ENCODE measurements at places on chromosomes 4 and X.
A peak's percentile ranks its signal among the peaks of the same experiment; 100 is the strongest.

- DNase-seq: no peak
Measured at GRCh38 chrX:22234380-22234779, 38.3 kb upstream of the CBLL2 start.

DNA sequence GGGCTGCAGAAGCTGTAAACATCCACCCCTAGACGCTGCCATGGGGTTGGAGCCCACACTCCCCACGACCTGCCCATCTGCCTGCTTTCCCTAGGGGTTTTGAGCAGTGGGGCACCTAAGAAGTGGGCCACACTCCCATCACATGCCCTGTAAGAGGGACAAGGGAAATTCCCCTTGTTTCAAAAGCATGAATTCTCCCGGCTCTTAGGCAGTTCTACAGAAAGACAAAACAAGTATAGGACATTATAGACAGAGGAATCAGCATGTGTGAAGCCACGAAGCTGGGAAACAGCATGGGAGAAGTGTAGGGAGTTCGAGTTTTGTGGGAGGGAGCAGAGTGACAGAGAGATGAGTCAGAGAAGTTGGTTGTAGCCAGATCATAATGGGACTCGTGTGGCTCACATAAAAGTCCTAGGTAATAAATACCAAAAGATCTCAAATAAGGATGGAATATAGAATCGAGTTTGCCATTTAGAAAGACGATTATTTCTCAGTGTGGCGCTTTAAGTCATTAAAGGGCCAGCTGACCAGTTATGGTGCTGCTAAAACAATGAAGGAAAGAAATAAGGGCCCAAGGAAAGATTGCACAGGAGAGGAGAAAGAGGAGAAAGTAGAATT is 23.9 kb downstream of the APOO start:
- peak; percentile 90 for DNase-seq

GRCh38 chrX:56728752-56729151 is 291 bp upstream of the NBDY start:
- DNase-seq: peak; percentile 1

DNA sequence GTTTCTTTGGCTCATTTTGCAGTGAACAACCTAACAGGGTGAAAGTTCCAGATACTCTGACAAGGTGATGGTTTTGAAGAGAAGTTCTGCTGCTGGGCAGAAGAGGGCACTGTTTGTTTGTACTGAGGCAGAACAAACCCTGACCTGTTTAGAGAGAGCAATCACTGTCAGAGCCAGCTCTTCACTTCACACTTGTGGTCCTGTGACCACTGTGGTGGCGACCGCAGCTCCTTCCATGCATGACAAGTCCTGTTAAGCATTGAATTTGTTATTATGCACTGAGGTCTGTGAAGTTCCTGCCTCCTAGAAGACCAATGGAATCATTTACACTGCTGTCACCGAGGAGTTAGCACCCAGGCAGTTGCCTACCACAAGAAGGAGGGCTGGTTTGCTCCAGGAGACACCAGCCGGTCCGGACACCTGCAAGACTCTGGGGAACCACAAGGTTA is 86.6 kb downstream of the ZNF330 start:
- peak; percentile 79 for DNase-seq

DNA sequence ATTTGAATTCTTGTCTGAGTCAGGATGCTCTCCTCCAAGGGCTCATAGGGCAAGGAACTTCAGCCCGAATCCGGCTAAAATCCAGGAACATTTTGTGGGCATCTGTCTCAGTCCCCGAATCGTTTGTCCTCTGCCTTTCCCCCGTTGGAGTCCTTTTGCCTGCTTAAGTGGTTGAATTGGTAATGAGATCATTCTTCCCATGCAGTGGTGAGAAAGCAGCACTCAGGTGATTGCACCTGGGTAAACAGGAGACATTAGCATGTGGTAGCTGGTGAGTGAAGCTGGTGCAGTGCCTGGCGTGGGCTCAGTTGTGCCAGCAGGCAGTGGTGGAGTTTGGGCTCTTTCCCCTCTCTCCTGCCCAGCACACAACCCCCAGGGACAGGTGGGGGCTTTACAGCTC is 61.9 kb upstream of the MTM1 start:
- no peak for DNase-seq

DNA sequence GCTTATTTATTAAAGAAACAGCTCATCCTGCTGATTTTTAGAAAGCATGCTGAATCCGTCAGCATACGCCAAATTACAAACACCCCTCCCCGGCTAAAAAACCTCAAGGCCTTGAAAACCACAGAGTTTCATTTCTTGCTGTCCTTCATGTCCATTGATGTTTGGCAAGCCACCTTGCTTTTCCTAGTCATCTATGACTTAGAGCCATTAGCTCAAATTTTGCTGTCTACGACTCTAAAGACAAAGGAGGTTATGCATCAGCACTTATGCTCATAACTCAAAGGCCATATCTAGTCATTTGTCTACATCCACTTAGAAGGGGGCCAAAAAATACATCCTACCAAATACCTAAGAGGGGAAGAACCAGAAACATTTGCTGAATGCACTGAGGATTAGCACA is 925.1 kb downstream of the PCDH7 start:
- no peak for DNase-seq

GRCh38 chr4:25875281-25875745 is 12.5 kb upstream of the SEL1L3 start:
- DNase-seq: no peak

DNA sequence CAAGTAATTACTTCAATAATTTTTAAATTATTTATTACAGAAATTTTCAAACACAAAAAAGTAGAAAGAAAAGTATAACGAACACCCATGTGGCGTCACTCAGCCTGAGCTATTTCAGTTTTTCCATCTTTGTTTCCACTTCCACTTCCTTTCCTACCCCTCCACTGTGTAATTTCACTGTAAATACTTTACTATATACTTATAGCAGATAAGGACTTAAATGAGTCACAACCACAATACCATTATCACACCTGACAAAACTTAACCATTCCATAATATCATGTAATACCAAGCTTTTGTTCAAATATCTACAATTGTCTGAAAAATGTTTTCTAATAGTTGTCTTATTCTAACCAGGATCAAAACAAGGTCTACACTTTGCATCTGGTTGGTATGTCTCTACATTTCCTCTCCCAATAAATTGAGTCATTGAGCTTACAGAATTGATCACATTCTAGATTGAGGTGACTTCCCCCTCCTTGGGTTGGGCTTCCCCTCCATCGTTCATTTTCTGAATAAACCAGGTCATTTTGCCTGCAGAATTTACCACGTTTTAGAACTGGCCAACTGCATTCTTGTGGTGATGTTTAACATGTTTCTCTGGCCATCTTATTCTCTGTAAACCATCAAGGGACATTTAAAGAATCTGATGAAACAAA is 48.7 kb downstream of the ATP10D start:
- DNase-seq: no peak

GRCh38 chr4:99863804-99864203 is 30.4 kb downstream of the LAMTOR3 start:
- DNase-seq: no peak

- no peak for DNase-seq
Measured at GRCh38 chrX:101078716-101079598, at the start of gene TMEM35A. TMEM35A (plus strand) TSS chrX:101078879; CDS start chrX:101079003, 124 bp downstream.

DNA sequence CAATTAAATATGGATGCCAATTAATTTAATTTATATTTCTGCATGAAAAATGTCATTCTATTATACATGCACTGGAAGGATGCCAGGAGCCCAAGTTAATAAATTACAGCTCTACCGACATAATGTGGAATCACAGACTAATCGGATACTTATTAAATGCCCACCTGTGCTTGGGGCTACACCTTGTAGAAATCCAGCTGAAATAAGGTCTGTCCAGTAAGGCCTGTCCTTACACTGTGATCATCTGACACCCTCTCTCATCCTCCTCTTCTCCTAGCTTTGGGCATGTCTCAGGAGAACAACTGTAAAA is 6.0 kb upstream of the SHISA3 start:
- DNase-seq: no peak

- DNase-seq: no peak
Measured at GRCh38 chrX:99415470-99415869, 994.6 kb downstream of the PCDH19 start.

GRCh38 chrX:120365968-120366367 is 4.1 kb downstream of the ATP1B4 start:
- no peak for DNase-seq

- no peak for DNase-seq
Measured at GRCh38 chrX:9090766-9091165, 56.8 kb upstream of the FAM9B start.

DNA sequence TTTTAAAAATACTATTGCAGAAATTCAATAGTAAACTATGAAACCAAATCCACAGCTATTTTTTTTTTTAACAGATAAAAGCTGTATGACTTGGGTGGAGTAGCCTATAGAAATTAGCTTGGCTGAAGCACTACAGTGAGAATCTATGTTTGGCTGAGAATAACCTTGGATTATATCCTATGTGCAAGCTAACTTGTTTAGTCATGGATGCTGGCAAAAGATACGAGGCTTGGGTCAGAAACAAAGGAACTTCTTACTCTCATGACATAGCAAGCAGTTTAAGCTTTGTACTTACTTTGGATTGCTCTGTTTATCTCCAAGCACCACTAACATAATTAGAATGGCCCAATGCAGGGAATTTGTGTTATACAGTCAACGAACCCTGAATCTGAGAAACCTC is 119.2 kb upstream of the GRID2 start:
- DNase-seq: no peak

DNA sequence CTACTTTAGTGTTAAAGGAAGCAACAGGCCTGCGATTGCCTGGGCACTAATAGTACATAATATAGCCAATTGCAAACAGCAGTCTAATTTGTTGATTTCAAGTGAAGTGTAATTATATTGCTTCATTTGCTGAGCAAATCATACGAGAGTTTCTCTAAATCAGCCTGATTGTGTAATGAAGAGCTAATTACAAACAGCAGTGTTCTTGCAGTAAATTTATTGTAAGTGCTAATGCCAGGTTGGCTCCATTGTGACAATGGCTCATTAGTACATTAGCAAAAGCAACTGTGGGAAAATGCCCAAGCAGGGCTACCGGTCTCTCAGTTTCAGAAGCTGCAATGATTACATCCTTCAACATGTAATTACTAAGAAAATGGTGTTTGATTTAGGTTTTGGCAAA is 591.5 kb downstream of the GALNTL6 start:
- no peak for DNase-seq

DNA sequence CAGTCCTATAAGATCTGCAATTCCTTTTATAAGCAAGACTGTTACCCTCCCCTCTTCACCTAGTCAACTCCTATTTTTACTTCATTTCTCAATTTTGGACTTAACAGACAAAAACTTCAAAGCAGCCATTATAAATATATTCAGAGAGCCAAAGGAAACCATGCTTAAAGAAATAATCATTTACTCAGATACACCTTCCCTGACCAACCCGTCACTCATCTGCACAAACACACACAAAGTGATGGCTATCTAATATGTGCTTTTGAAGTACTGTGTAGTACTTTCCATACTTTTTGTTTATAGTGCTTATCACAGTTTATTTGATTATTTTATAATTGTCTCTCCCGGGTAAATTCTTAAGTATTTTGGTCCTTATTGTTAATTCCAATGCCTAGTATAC is 117.2 kb downstream of the TBC1D19 start:
- DNase-seq: no peak

DNA sequence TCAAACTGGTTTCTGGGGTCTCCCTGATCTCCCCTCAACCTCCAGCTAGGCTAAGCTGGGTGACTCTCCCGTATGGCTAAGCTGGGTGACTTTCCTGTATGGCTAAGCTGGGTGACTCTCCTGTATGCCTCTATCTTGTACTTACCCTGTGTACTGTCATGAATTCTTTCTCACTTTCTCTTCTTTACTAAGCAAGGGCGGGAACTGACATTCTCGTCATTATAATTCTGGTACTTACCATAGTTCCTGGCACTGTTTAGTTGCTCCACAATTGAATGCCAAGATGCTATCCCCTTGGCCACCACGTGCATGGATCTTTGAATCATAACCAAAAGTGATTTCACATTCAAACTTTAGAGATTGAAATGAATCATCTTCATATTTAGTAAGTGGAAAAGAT is 8.8 kb downstream of the INTU start:
- DNase-seq: no peak

- no peak for DNase-seq
Measured at GRCh38 chrX:153411988-153412574, 809 bp downstream of the ZFP92 start.

DNA sequence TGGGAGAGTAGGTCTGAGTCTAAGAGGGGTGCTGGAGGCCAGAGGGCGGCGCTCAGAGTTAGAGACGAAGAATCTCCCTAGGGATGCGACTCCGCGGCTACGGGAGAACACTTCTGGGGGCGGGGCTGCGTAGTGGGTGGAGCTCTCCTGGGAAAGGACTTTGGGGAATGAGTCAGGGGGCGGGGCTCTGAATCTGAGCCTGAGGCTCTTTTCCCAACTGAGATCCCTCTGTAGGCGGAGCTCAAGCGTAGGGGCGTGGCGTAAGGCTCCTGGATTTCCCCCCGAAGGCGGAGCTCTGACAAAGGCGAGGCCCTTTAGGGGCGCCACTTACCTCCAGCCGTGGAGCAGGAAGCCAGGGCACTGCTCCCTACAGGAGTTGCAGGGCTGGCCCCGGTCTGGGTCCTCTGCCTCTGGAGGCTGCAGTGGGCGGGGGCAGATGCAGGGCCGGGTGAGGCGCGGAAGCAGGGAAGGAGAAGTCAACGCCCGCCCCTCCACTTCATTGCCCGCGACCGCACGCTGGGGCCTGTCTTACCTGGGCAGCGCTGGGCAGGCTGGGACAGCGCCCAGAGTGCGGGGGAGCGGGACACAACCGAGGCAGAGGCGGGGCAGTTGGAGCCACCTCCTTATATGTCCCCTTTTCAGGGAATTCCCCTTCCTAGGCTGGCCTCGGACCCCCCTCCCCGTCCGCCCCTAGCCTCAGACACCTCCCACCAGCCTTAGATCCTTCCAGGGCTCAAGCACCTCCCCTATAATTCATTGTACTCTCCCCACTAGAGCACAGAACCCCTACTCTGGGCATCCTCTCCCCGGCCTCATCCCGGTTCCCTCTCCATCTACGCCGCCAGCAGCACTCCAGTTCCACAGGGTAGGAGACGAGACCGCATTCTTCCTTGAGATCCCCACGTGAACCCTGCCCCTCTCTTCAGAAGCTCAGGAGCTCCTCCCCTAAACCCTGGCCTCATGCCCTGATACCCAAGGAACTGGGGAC is 1.6 kb downstream of the PRICKLE3 start:
- peak; percentile 89 for DNase-seq

GRCh38 chr4:145912376-145912775 is 26.2 kb downstream of the ZNF827 start:
- no peak for DNase-seq

DNA sequence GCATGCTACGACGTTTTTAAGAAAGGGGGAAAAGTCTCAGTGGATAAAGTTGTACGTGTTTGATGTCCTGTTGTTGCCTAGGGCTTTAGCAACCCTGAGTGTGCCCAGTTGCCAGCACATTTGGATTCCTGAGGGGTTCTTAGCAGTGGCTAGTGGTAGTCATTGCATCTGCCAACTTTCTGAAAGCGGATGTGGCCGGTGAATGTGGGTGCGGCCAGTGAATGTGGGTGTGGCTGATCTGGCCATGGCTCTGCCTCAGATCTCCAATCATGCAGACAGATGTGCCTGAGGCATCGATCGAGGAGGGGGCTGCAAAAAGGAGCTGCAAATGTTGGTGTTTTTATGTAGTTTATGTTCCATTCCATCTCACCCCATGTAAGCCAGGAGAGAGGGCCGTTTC is 41.5 kb upstream of the FAT1 start:
- DNase-seq: peak; percentile 81
